Activated CD4-positive, alpha-beta T cell treated with anti-CD3 and anti-CD28 coated beads, Interleukin-2, amount 50 U/mL, for 16 hours (primary cell): ENCODE measurements at places on chromosomes 12 and 14.

- DNase-seq, result no peak
Observed at GRCh38 chr12:109535863-109536250, 37.4 kb downstream of the MMAB start.

DNA sequence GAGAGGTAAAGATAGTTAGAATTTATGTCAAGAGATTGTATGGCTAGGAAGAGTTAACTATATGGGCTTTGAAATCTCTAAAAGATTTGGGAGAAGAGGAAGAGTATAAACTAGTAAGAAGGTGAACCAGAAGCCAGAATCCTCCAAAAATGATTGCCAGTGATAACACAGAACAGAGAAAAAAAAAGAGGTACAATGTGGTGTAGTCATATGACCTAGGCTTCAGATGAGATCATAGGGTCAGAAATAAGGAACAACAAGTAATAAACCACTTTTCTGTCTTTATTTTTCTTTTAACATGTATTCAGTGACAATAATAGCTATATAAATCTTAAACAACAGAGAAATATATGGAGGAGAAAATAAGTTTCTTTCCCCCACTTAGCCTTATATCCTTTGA, 2.0 kb upstream of the NECAP1 start:
- DNase-seq, result no peak

DNA sequence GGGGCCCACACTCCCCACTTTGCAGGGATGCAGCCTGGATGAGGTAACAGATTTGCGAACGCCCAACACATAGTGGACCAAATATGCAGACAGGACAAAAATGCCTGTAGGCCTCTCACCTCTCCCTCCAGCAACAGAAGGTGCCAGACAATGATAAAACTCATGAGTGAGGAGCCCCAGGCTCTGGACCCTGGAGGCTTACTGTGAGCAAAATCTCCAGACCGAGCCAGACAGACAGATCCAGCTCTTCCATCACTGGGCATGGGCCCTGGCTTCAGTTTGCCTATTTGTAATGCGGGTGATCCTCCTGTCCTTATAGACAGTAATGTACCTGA, 42.3 kb downstream of the IRF2BPL start:
- no peak for DNase-seq

- no peak for DNase-seq
Observed at GRCh38 chr14:105094193-105094907, 29.1 kb upstream of the GPR132 start.

DNA sequence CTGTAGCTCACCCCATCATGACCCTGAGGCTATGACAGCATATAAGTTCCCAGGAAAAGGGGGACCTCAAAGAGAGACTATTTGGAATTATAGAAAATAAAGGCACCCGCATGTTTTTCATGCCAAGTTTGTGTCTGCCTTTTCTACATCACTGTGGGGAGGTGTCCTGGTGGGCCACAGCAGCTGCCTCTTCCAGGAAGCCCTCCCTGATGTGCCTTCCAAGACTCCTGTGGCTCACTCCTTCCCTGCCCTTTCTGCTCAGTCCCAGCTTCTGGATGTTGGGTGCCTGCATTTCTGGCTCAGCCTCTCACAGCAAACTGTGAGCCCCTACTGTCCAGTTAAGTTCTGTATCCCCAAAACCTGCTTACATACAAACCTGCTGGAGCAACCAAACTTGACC, 36.3 kb upstream of the BEGAIN start:
- DNase-seq, result no peak

DNA sequence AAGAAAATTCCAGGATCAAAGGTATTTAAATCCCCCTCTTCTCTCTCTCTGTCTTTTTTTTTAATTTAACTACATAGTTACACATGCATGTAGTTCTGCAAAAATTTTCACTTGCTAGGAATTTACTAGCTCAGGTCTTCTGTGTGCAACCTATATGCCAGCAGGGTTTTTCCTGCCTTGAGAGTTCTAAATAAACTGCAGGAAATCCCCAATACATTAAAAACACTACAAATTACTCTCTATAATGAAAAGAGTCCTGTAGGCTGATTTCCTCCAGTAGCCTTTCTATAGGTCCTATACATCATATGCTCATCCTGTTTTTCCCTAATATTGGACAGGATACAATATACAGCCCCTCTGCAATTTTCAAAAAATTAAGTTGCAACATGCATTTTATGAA, 27.7 kb upstream of the ATXN7L3B start:
- no peak for DNase-seq

DNA sequence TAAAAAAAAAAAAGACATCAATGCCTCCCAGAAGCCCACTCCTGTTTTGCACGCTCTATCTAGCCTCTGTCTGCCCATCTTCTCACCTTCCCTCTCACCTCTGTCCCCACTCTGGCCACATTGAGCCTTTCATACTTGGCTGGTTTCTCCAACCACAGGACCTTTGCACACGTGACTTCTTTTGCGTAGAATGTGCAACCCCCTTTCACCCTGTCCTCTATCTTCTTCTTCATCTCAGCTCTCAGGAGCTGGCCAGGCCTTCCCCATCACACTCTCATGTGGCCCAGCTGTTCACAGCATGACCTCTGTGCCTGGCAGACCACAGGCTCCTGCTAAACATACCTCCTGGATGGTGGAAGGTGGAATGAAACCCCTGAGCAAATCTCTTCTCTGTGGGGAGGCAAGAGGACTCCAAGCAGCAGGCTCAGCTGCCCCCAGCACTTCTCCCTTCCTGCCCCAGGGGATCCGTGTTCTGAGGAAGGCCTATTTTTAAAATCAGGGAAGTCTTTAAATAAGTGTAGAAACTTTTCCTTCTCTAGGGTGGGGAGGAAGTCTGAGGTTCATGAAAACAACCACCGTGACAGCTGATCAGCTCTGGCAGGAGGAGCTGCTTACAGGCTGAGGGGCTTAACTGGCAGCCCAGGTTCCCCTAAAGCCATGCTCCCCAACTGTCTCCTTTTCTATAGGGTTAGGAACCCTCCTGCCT, 11.6 kb downstream of the HVCN1 start:
- DNase-seq, result no peak

GRCh38 chr14:23137192-23137812, 18.2 kb upstream of the CEBPE start:
- no peak for DNase-seq

DNA sequence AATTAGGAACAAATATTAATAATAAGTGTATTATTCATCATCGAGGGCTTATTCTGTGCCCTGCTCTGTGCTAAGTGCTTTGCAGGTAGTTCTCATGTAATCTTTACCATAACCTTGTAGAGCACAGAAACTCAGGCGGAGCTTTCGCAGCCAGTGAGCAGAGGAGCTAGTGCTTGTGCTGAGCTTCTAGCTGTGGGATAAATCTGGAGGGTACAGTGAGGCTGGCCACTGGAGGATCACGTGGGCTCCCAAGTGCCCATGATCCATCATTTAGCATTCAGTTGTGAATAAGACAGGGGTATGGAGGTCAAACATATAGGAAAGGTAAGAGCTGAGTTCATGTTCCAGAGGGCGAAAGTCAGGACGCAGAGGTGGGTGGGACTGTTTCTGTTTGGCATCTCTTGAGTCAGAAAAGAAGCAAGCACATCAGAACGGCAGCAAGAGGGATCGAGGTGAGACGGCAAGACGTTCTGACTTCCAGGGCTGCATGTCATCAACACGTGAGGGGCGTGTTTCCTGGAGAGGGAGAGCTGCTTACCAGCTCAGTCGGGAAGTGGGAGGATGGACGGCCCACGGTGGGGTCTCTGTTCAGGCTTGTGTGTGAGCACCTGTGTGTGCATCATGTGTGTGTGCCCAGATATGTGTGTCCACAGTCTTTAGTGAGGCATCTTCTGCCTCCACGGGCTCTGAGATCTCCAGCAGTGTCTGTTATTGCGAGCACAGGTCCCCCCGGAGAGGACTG, 16.8 kb upstream of the KRT80 start:
- no peak for DNase-seq

DNA sequence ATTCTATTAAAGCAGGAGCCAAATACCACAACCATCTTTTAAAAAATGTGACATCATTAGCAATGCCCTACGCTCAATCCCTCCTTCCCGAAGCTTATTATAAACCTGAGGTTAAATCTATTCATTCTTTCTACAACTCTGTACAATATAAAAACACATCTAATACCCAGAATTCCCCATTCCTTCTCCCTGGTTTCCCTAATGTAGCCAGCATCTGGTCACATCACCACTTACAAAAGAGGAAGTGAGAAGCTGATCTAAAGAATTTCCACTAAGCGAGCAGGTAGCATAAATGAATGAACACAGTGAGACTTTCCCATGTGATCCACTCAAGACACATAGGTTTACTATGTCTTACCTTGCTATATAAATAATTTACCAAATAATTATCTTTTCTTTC, 90.4 kb downstream of the LRP6 start:
- DNase-seq, result no peak

DNA sequence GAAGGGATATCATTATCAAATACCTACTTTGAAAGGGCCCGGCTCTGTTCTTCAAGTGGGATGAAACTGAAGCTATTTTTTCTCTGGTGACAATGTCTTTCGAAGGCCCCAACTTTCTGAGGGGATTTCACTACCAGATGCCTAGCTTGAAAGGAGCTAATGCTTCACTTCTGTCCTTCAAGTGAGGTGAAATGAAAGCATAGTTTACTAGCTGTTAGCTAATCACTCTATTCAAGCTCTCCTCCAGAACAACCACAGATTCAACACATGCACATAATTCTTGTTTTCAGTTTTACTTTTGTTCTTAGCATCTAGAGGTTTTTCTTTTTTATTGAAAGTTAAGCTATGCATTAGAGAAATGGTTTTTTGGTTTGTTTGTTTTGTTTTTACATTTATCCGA, 571.4 kb downstream of the NOVA1 start:
- no peak for DNase-seq

GRCh38 chr12:51959211-51959610, 7.7 kb downstream of the ACVR1B start:
- no peak for DNase-seq

DNA sequence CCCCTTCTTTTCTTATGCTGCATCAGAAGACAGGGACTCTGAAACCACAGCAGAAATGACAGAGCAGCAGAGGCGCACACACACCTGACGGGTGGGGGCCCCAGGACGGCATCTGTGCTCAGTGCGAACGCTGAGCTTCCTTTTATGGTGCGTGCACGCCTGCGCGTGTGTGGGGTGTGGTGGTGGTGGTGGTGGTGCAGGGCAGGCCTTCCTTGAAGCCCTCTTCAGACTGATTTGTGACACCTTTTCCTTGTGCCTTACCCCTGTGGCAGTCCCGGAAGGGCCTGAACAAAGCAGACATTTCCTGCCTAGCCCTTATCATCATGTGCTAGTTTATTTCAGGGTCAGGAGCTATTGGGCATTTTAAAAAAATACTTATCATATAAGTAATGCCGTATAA, 75.7 kb downstream of the TSPAN9 start:
- DNase-seq, result no peak

DNA sequence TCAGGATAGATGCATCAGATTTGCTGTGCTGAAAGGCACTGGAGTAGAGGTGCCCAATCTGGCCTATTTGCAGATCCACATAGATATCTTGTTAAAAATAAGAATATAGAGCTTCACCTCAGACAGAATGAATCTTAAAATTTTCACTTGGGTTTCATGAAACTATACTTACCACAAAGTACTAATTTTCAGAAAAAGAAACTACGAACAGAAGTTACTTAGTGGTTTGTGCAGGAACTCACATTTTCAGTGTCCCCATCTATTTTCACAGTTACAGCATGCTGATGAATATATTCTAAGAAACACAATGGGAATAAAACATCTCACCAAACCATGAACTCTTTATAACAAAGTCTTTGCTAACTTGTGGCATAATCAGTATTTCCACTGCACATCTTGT, 449.4 kb downstream of the RERGL start:
- DNase-seq, result no peak

- no peak for DNase-seq
Observed at GRCh38 chr12:114952573-114953271, 268.7 kb upstream of the TBX3 start.

GRCh38 chr12:76551482-76551888, 8.1 kb downstream of the OSBPL8 start:
- no peak for DNase-seq

GRCh38 chr12:50749459-50749882, 14.4 kb upstream of the ATF1 start:
- DNase-seq, result no peak

- DNase-seq, result no peak
Observed at GRCh38 chr12:1083889-1084262, 92.9 kb downstream of the ERC1 start.

DNA sequence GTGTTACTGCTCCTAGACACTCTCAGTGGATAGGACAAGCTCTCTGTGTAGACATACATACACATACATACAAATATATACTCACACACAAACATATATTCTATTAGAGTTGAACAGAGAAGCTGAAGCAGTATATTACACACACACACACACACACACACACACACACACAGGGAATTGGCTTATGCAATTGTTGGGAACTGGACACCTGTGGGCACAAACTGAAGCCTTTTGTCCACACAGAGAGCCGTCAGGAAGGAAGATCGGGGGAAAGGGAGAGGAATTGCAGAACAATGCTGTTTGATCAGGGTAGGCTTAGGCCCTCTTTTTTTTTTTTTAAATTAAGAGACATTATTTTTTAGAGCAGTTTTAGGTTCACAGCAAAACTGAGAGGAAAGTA, 180.7 kb upstream of the DDHD1 start:
- DNase-seq, result no peak
